ENCODE measurements at places on chromosomes 7 and 10.

- no peak for DNase-seq
These were observed 131.7 kb downstream of the ZMYND11 start for GRCh38 chr10:266974-267425.

GRCh38 chr10:43073721-43074120, 3.1 kb upstream of the RET start:
- no peak for DNase-seq

DNA sequence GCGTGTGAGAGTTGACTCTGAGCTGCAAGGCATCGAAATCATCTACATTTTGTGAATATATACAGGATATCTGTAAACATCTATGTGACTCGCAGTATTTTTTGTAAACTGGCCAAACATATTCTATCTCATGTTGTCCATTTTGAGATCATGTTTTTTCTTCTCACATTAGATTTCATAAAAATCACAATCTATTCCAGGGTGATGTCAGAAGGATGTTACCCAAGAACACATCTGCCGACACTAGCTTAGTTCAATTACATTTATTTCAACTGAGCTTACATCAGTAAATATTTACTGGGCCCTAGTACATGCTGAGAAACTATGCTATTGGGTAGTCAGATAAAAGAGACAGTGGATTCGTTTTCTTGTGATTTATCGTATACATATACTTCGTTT, 2.5 kb upstream of the BUB3 start:
- no peak for DNase-seq

DNA sequence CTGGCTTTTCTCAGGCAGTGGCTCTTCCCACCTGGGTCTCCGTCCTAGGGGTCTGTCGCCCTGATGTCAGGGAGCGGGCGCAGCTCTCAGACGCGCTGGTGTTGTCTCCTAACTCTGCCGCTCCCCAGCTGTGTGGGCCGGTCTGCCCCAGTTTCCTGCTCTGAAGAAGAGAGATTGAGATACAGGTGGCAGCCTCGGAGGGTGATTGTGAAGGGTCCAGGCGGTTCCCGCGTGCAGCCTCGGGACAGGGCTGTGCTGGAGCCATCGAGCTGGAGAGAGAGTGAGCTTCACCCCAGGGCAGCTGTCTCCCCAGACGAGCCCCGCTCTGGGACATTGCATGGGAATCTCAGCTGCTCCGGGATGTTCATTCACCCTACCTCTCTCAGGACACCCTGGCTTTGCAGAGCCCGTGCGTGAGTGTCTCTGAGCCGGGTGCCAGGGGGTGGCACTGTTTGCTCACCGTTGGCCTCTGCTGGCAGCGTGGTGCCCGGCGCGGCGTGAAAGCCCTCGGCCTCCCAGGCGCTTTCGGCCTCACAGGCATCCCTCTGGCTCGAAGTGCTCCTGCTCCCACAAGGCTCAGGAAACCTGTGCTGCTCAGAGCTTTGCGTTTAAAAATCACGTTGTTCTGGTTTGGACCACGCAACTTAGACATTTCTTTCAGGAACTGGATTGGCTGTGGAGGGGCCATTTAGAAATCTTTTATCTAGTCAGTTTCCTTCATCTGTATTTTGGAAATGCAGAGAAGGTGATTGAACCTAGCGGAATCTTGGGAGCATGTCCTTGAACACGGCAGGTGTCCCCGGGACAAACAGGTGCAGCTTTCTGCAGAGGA, 33.8 kb upstream of the ZFAND2A start:
- DNase-seq: no peak

DNA sequence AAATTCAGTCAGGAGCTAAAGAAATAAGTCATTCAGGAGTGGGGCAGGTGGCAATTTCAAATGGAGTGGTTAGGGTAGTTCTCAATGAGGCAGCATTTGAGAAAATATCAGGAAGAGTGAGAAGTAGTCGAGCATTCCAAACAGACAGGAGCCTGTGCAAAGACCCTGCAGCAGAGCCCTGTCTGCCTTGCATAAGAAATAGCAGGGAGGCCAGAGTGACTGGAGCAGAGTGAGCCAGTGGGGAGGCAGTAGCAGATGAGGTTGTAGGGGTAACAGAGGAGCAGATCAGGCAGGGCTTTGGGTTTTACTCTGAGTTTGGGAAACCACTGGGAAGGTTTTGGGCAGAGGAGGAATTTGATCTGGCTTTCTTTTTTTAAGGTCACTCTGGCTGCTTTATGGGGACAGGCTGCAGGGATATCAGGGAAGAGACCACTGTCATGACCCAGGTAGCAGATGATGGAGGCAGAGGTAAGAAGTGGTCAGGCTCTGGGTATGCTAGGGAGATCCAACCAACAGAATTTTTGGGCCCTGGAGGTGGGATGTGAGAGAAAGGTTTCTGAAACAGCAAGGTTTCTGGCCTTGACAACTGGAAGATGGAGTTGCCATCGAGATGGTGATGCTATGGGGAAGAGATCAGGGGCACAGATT, 1.3 kb upstream of the BLVRA start:
- DNase-seq: no peak

DNA sequence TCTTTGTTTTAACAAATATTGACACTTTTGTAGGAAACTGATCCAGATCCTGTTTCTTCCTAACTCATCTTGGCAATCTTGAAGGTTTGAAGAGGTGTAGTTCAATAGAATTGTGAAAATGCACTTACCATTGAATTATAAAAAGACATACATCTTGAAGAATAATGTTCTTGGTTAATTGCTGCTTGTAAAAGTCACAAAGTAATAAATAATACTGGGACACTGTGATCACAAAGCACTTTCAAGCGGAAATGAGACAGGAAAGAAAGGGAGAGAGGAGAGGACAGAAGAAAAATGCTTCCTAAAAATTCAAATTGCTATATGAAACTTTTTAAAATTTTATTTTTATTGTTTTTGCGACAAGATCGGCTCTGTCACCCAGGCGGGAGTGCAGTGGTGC, 15.2 kb upstream of the NFE2L3 start:
- no peak for DNase-seq

DNA sequence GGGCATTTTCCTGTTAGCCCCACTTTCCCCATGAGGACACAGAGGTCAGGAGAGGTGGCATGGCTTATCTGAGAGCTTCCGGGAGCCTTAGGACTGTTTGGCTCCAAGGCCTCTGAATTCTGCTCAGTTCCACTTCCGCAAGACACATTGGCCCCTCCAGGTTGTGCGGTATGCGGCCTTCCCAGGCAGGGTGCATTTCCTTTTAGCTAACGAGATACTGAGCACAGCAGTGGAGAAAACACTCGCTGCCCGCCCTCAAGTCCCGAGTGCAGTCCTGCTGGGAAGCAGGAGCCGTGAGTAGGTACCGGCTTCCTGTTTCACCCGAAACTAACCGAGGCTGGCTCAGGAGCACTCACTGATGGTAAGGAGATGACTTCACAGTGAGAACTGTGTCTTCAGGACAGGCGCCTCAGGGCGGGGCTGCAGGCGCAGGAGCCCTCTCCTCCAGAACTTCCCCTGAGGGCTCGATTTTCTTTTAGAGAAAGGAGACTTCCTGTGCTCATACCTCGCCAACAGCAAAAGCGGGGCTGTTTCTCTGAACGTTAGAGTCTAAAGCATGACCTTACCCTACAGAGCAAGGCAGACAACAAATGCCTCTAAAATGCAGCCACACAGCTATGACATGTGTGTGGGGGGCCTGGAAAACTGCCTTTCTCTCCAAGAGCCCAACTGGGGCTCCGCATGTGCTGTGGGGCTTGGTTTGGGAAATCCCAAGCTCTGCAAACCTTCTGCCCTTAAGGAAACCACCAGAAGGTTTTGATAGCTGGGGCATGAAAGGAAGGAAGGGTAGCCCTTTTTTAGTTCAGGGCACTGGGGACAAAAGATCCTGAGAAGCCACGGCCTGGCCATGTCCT, 25.9 kb downstream of the RGS10 start:
- peak; percentile 82 for DNase-seq

DNA sequence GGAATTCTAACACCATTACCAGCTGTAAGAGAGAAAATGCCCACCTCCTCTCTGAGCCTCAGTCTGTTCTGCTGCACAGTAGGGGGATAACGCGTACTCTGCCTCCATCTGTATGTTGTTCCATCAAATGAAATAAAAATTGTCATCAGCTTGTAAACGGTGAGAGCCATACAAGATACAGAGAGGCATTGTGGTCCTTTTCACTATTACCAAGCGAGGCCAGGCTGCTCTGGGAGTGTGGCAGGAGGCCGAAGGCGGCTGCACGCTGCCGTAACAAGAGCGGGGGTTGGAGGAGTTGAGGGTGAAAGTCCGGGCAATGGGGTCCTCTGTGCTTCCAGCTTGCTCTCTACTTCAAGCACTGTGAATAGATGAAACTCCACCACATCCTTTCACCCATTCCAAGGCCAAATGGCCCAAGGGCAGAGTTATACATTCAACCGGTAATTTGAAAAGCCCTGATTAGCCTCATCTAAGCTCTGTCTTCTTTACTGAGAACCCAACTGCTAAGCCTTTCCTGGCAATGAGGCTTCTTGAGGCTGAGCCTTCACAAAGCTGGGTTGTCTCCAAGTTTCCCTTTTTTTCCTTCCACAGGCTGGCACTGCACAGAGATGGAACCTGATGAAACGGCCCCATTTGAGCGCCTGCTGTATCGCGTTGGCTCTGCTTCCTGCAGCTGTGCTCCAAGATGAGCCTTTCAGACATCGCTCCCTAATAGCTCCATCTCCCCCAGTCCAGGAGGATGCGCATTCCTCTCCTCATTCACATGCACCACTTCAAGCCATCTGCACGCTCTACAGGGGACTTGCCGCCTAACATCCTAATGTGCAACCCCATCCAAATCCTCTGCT, 47.2 kb downstream of the PYROXD2 start:
- no peak for DNase-seq
